ENCODE measurements at places on chromosomes 1 and 21.

- no peak for DNase-seq
Observed at GRCh38 chr1:48245106-48245505, 22.6 kb downstream of the SLC5A9 start.

DNA sequence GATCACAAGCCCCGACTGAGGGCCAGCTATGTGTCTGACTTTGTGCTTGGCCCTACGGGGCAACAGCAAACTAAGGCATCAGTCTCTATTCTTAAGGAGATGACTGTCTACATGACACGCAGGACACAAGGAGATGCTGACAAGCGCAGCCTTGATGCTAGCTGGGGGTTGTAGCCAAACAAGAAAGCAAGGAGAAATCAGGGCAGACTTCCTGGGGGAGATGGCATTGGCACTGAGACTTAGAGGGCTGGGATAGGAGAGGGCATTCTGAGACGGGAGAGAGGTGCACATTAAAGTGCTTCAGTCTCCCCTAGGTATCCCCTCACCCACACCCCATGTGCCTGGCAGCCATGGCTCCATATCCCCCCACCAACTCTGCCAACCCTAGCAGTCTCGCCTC, 210.8 kb upstream of the POU3F1 start:
- no peak for DNase-seq

GRCh38 chr1:226960256-226960655, 20.2 kb downstream of the COQ8A start:
- no peak for DNase-seq

- no peak for DNase-seq
Observed at GRCh38 chr1:49995734-49996133, 28.0 kb downstream of the AGBL4 start.

DNA sequence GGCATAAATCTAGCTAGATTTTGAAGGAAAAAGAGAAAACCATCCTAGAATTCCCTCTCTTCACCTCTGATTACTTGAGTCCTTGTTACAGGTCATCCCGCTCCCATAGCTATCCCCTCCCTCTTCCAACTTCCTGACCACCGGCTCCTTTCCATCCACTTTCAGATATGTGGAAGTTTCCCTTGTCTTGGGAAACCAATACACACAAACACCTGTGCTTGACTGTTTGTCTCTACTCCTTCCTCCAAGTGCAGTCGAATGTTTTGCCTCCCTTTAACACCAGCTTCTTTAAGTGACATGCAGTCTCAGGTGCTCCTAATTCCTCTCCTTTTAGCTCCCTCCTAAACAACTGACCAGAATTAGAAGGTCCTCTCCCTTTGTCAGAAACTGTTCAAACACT, 70.0 kb downstream of the PTGER3 start:
- DNase-seq, result no peak

DNA sequence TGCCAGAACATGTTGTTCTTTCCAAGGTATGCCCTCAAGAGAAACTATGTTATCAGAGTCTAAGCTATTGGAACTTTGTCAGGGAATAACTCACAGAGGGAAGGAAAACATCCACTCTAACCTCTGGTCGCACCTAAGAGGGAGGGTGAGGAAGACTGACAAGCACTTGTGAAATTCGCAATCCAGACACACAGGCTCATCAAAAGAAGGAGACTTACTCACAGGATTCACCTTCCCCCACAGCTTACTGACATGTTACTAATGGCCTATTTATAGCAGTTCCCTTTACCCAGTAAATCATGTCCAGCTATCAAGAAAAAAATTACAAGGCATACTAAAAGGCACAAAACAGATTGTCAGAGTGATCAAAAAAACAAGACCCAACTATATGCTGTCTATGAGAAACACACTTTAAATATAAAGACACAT, 36.9 kb downstream of the WDR64 start:
- no peak for DNase-seq

GRCh38 chr1:201371792-201372191, 5.7 kb downstream of the TNNT2 start:
- no peak for DNase-seq

DNA sequence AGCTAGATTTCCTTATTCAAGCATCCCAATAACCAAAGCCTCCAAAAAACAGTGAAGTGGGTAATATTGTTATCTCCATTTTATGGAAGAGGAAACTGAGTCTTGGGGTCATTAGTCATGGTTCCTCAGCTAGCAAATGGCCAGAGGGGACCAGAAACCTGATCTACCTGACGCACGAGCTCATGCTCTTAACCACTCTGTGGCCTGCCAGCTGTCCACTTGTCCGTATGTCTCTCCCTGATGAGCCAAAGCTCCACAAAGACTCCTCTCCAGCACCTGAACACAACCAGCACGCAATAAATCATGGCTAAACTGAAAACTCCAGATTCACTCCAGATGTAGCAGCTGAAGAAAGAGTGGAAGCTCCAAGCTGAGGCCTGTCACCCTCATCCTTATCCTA, 5.8 kb downstream of the CAPN8 start:
- no peak for DNase-seq

GRCh38 chr1:110228869-110229268, 18.8 kb downstream of the KCNC4 start:
- DNase-seq, result no peak

- no peak for DNase-seq
Observed at GRCh38 chr1:216388558-216388957, 34.7 kb downstream of the USH2A start.

DNA sequence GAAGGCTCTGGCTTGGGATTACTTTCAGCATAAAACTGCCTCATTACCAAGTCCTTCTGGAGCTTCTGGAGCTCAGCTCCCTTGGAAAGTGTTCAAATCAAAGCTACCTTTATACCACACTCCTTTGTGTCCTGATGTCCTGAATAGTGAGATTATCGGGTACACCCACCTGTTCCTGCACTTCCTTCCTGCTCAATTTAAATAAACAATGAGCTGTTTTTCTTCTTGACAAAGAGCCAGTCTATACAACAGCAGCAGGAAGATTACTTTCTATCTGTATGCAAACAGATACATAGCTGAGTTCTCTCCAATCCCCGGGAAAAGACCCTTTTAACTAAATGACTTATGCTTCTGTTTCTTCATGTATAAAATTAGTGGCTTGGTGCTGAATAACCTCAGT, 258.0 kb upstream of the FMN2 start:
- no peak for DNase-seq

GRCh38 chr1:150162582-150162861, 12.8 kb downstream of the PLEKHO1 start:
- DNase-seq, result no peak

DNA sequence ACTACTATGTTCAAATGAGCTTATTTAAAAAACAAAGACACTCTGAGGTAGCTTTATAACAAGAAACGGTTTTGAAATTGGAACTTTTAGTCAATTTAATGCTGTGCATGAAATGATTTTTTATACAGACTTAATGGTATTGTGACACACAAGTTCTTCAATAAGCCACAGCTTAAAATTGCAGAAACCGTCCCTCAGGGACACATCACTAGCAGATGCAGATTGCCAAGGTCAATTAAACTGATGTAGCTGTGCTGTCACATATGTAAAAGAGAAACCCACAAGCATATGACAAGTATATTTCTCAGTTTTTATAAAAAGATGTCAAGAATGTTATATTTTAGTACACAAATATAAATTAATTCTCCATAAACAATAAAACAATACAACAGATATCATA, 366.9 kb downstream of the DPYD start:
- DNase-seq, result no peak

DNA sequence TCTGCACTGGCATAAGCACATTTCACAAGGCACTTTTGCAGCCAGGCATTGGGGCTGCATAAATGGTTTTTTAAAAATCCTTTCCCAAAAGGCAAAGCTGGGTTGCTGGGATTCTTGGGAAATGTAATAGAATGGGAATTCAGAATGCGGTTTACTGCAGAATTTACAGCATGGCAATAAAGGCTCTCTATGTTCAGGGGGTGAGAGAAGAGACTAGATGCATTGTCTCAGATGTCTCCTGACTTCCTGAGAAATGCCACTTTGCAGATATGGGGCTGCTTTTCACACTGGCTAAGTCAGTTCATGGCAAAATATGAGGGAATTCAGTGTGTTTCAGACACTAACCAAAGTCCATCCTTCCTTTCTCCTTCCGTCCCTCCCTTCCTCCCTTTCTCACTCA, 13.5 kb downstream of the FCGR2B start:
- no peak for DNase-seq

DNA sequence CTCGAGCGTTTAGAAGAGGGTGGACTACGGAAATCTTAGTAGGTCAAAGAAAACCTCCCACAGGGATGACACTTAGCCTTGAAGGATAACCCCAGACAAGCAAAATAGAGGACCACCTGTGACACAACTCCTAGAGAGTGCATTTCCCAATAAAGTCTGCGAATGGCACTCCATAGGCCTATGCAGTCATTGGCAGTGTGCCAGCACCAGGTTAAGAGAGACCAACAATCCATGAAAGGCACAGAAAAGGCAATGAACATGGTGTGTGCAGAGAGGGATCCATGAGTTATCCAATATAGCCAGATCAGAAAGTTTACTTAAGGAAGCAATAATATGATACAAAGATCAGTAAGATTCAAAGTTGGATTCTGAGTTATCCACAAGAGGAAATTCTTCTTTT, 45.2 kb upstream of the FMO2 start:
- DNase-seq, result no peak

DNA sequence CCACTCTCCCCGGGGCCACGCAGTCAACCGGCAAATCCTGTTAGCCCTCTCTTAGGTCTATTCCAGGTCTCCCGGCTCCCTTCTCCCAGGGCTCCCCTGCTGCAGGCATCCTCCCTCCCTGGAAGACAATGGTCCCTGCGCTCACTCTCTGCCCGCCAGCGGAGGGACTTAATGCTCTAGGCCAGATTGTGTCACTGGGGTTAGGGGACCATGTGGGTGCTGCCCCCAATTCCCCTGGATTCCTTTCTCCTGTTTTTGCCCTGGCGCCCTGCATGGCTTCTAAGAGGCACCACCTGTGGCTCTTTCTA, 8.2 kb downstream of the FAM131C start:
- no peak for DNase-seq

GRCh38 chr1:15337656-15338402, 71.9 kb upstream of the EFHD2 start:
- DNase-seq, result no peak

- no peak for DNase-seq
Observed at GRCh38 chr1:228453614-228454013, 33.6 kb upstream of the RNF187 start.

- no peak for DNase-seq
Observed at GRCh38 chr1:66984491-66984890, 59.7 kb downstream of the MIER1 start.

All from activated CD4-positive, alpha-beta T cell treated with anti-CD3 and anti-CD28 coated beads for 1 hour (primary cell).